ENCODE measurements at places on chromosomes 6 and 20.

- DNase-seq: no peak
Measured at GRCh38 chr6:147693181-147693580, 184.7 kb downstream of the SAMD5 start.

- no peak for DNase-seq
Measured at GRCh38 chr6:164579035-164579434, 730.4 kb downstream of the C6orf118 start.

DNA sequence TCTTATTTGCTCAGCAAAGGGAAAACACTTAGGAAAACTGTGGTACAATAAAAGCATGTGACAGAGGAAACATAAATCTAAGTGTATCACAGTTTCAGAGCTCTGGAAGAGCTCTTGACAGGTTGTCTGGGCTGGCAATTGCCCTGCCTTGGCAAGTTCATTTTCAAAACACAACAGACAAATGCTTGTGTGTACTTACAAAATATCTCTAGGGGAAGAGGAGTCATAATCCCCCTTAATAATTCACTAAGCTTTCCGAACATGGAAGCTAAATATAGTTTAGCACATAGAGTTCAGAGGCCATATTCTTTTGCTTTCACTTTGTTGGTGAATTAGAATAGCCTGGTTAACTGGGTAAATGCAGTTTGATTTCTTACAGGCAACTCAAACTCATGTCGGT is 211.6 kb upstream of the THEMIS start:
- no peak for DNase-seq

GRCh38 chr20:43161716-43162115 is 28.0 kb downstream of the PTPRT start:
- DNase-seq: no peak

GRCh38 chr6:134368670-134369069 is 50.8 kb upstream of the SGK1 start:
- DNase-seq: no peak

GRCh38 chr20:13995841-13996240 is 525 bp downstream of the MACROD2 start:
- DNase-seq: no peak

- no peak for DNase-seq
Measured at GRCh38 chr6:35400901-35401311, 51.2 kb upstream of the FANCE start.

DNA sequence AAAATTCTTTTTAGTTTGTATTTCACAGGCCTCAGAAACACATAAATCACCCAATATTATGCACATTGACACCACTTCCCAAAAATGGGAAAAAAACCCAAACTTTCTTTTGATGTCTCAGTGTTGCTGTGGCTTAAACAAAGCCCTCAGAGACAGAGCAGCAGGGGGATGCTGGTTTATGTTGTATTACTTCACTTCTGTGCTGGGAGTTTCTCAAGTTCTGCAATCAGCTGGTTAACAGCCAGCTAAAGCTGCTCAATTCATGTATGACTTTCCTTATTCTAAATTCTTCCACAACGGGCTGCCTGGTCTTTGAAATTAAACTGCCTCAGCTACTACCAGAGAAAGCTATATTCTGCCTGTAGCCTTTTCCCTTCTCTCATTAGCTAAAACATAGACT is 5.6 kb downstream of the FILIP1 start:
- DNase-seq: no peak
